Kasumi-1 (cell line): ENCODE measurements at places on chromosomes 2 and 18.

DNA sequence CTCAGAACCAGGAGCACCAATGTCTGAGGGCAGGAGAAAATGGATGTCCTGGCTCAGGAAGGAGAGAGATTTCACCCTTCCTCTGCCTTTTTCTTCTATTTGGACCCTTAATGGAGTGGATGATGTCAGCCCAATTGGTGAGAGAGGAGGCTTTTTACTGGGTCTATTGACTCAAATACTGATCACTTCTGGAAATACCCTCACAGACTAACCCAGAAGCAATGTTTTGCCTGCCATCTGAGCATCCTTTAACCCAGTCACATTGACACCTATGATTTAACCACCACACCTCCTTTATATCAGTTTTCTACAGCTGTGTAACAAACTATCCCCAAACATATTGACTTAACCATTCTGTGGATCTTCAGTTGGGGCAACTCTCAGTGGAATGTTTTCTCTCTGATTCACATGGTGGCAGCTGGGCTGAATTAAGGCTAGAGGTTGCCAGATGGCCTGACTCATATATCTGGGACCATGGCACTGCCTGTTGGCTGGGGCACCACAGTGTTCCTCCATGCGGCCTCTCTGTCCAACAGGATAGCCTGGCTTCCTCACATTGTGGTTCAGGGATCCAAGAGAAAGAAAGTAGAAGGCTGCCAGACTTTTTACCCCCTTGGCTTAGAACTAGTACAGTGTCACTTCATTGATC is 18.2 kb upstream of the MBOAT2 start:
- DNase-seq: no peak

DNA sequence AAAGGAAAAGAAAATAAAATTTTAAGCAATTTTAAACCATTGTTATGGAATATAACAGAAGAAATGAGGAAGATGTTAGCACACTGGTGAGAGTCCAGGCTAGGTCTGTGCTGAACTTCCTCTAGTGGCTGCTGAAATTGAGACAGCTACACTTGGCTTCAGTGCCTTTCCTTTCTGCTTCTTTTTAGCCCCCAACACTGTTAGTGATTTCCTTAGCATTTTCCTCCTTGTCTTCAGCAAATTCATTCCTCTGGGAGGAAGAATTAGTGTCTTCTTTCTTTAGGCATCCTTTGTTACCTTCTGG is 47.6 kb downstream of the ITGAV start:
- peak; percentile 88 for DNase-seq

DNA sequence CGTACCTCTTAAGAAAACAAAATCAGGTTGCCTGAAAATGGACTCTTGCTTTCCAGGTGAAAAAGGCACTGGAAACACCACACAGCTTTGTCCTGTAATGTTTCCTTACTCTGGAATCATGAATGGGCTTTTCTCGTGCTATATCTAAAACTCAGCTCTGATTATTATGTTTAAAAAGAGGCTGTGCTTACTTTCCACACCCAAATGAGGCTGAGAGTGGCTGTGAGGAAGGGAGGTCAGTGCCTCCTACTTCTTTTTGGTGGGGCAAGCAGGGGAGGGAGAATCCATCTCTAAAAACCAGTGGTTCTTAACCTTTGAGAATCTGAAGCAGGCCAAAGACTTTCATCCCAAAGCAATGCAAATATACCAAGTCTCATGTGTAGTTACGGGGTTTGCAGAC is 148.6 kb downstream of the FAM210A start:
- DNase-seq: no peak

- DNase-seq: peak; percentile 40
Measured at GRCh38 chr2:178377046-178377445, 73.9 kb downstream of the PRKRA start.

GRCh38 chr2:39839261-39839848 is 60.3 kb upstream of the THUMPD2 start:
- no peak for DNase-seq

DNA sequence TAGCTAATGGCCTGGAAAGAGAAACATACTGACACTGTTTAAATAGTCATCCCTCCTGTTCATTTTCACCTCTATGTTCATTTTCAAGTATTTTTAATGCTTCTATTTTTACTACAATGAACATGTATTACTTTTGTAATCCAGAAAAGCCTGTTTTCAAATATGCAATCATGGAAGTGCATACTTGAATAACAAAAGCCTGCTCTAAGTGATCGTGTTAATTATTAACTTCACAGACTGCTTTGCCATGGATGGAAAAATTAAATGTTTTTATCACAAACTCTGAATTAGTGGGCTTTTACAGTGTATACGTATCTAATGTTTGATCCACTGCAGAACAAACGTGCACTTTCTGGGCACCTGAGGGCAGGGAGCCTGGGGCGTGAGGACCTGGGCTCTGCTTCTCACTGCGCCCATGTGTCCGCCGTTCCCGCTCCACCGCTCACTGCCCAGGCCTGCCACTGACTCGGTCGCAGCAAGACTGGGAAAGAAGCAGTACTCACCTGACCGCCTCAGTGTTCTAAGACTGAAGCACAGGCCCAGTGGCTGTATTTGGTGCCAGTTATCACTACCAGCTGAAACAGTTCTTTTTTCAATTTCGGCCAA is 80.6 kb downstream of the UXS1 start:
- DNase-seq: no peak

- no peak for DNase-seq
Measured at GRCh38 chr2:45114221-45114955, 105.1 kb upstream of the SIX2 start.

GRCh38 chr2:148914463-148914862 is 39.4 kb downstream of the KIF5C start:
- DNase-seq: no peak

DNA sequence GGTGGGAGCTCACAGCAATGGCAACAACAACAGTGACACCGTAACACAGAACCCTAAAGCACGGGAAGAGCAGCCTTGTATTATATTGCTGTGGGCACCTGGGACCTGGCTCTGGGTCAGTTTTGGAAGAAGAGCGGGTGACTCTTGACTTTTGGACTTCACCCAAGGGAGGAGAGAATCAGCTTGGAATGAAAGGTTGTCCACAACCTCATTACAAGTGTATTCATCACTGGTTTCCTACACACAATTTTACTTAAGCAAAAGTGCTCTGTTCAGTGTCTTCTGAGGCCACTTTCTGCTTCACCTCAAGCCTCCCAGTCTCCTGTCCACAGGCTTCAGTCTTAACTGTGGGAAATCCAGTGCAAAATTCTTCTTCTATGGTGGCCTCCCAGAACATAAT is 263.8 kb downstream of the KCNE4 start:
- DNase-seq: no peak

DNA sequence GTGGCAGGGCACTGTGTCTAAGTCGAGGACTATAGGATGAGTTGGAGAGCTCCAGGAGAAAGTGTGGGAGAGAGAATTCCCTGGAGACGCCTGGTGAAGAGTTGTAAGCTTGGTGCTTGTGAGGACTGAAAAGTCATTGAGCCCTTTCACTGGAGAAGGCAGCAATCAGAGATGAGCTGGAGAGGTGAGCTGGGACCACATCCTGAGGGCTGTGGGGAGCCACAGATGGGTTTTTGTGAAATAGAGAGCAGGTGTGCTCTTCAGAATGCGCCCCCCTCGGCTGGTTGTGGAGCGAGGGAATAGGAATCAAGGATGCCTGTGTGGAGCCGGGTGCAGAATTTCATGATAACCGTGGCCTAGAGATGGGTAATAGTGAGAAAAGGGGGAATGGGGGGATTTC is 224.3 kb downstream of the KLHL29 start:
- no peak for DNase-seq

DNA sequence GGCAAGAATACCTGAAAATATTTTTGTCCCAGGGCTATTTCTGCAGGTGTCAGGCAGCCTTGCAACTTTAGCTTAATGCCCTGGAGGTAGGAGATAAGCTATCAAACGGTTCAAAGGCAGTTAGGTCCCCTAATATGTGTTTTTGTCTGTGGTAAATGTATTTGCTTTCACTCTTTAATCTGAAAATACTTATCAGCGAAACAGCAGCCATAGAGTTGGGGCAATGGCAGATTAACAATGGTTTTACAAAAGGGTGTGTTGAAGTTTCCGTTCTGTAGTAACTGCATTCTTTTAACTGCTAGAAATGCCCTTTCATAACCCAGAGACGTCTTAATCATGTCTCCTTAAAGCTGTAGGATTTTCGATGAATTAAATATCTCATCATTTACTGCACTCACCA is 265.0 kb upstream of the TRIB2 start:
- DNase-seq: no peak

DNA sequence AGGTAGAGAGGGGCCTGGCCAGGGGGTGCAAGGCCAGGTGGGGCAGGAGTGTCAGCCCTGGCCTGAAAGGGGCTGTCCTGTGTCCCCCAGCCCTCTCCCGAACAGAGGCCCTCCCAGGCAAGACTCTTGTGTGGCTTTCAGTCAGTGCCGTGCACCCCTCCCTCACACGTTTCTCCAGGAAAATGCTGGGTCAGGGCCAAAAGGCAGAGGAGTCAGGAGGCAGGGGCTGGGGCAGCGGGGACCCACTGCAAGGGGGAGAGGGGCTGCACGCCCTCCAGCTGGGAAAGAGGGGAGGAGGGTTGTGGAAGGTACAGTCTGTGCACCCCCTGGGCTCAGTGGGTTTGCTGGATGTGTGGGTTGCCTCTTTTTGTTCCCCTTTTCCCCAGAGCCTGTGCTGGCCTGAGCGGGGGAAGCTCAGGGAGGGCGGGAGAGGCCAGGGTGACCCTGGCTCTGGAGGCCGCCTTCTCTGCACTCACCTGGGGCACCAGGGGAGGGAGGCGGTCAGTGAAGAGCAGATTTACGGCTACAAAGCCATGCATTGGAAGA is 4.1 kb downstream of the KCNF1 start:
- no peak for DNase-seq

DNA sequence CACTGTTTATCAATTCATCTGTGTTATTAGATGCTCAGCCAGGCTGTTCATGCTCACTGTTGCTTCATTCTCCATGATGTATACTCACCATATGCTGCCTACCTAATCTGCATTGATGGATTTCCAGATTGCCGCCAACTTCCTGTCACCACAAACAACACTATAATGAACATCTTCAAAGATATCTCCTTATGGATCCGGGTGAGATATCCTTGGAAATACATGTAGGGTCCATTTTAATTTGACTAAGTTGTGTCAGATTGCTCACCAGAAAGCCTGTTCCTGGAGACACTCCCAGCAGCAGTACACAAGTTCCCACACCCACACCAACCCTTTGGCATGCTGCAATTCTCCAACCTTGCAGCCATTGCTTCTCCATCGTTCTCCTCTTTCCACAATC is 547.5 kb upstream of the TNP1 start:
- DNase-seq: no peak

GRCh38 chr18:27404855-27405254 is 219.7 kb upstream of the CHST9 start:
- DNase-seq: no peak

DNA sequence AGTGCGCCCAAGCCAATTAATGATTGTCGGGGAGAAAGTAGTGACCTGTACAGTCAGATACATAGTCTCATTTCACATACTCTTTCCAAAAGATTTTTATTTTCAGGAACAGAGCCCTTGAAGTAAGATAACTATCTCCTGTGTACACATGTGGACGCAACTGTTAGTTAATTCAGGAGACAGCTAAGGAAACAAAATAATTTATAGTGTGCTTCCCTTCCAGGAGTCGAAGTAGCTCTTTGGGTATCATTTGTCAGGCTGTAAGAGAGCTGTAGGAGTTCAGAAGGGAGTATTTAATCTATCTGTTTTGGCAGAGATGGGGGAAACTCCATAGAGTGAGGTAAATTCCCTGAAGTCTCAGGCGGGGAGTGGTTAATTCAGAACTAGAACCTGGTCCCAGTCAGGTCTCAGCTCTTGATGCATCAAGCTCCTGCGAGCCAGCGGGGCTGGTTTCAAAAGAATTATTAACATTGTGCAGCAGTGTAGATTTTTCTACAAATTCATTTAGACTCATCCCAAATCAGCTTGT is 63.0 kb downstream of the MAPK4 start:
- no peak for DNase-seq

DNA sequence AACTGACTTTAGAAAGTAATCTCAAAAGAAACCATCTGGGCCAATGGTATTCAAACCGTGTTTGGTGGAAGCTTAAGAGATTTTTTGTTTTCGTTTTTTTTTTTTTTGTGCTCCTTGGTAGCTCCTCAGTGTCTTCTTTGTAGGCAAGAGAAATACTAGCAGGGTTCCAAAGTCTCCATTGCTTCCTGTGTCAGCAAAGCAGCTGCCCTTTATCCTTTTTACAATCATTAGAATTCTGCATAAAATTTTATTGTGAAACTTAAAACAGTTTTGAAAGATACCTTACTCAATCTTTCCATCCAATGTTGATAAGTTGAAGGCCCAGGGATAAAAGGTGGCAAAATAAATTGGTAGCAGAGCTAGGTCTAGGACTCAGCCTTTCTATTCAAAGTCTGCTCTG is 479 bp downstream of the IL1F10 start:
- no peak for DNase-seq

GRCh38 chr2:29601321-29601720 is 320.1 kb downstream of the ALK start:
- no peak for DNase-seq

- no peak for DNase-seq
Measured at GRCh38 chr2:220575963-220576362, 948.5 kb downstream of the SLC4A3 start.

- peak; percentile 33 for DNase-seq
Measured at GRCh38 chr2:26327291-26328272, 18.4 kb upstream of the SELENOI start.

GRCh38 chr18:62529597-62529996 is 6.8 kb downstream of the ZCCHC2 start:
- no peak for DNase-seq

- no peak for DNase-seq
Measured at GRCh38 chr2:126809340-126809739, 89.3 kb upstream of the TEX51 start.

DNA sequence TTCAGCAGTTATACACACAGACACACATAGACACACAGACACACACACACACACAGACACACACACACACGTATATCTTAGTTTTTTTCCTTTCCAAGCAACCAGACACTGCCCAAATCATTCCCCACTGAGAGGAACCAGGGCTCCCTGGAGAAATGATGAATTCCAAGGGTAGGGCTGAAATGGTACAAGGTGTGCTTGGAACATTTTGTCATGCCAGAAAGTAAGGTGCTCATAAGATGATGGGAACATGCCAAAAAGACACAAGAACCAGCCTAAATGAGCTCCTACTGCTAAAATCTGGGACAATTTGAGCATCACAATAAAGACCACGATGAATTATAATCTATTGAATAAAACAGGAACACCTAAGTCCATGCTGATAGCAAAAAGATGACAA is 103.3 kb downstream of the MEP1B start:
- DNase-seq: no peak

DNA sequence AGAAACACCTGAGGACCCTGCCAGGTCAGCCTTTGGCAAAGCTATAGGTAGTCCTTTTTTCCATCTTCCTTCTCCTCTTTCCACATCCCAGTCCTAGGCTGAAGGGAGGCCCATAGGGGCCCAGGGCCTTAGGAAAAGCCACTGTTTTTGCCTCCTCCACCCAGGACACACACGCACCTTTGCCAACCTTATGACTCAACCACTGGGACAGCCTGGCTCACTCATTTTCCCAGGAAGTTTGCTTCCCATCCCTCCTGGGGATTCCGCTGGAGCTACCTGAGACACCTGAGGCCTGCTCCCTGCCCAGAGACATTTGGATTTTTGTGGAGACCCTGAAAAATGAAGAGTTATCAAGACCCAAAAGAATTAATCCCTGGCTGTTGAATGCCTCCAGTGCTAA is 273.4 kb upstream of the SIX2 start:
- no peak for DNase-seq

- DNase-seq: no peak
Measured at GRCh38 chr18:48941672-48942071, 9.1 kb downstream of the SMAD7 start.

- no peak for DNase-seq
Measured at GRCh38 chr2:40028792-40029488, 249.9 kb upstream of the THUMPD2 start.

- no peak for DNase-seq
Measured at GRCh38 chr18:6929370-6930102, 188.1 kb downstream of the LAMA1 start.
